ENCODE measurements at places on chromosomes 4 and X.

- DNase-seq, result no peak
Observed at GRCh38 chr4:151302432-151302831, 23.0 kb downstream of the SH3D19 start.

DNA sequence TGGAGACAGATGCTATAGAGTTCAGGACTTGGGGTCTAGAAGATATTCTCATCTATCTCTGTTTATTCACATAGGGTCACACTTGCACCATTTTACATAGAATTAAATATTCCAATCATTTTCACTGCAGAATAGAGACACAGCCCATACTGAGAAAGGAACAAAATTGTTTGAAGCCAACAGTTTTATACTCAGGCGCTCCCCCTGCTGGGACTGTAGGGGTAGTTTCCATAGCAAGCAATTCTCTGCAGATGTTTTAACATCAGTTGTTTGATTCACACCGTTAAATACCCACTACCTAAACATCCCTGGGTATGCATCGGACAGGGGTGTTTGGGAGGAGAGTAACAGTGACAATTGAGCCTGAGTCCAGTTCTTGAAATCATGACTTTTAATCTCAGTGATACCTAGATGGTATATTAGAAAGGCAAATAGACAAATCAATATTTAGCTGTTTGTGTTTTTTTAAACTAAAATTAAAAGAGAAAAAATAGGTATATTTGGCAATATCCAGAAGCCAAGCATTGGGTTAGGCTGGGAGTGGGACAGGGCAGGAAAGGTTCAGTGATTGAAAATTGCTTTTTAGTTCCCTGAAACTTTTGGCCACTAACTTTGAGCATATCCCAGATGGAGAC is 33.8 kb downstream of the LONRF3 start:
- DNase-seq, result peak; percentile 17

DNA sequence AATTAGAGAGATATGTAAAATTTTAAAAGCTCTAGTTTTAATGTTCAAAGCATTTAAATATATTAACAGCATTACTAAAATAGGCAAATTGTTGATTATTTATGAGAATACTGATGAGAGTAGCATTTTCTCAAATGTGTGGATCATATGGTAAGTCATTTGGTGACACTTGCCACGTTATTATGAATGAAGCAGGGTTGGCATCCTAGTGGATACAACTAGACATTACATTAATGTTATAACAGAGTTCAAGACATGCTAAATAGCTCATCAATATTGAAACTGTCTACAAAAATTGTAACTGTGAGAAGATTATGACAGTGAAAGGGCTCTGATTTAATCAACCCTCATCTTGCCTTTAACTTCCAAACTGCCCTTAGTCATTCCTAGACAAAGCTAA is 171.1 kb downstream of the PDGFC start:
- no peak for DNase-seq

- DNase-seq, result no peak
Observed at GRCh38 chrX:19968276-19968675, 22.6 kb downstream of the BCLAF3 start.

- no peak for DNase-seq
Observed at GRCh38 chr4:143391261-143391660, 54.6 kb downstream of the GAB1 start.

- DNase-seq, result no peak
Observed at GRCh38 chrX:153065389-153065788, 6.9 kb upstream of the PNMA6A start.

DNA sequence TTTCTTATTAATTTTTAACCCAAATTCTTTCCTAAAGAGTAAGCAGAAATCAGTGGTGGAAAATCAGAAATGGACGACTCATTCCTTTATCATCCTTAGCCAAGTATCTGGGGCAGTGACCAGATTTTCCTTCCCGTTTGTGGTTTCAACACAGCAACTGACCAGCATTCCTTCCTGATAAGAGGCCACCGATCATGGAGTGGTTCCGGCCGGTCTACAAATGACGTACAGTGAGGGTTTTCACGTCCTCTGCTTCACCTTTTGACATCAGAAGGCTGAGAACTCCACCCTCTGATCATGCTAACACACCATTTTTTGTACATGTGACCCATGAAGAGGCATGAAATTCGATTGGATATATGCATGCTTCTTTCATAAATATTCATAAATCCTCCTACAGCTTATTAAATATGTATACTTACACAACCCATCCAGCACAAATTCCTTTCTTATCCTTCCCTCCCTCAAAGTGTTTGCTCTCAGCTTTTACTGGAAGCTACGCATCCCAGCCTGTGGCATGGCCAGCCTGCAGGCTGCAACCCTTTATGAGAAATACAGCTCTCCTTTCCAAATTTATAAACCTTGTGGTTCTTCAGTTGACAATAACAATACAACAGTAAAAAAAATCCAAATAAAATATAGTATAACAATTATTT is 173.0 kb upstream of the CASK start:
- no peak for DNase-seq

DNA sequence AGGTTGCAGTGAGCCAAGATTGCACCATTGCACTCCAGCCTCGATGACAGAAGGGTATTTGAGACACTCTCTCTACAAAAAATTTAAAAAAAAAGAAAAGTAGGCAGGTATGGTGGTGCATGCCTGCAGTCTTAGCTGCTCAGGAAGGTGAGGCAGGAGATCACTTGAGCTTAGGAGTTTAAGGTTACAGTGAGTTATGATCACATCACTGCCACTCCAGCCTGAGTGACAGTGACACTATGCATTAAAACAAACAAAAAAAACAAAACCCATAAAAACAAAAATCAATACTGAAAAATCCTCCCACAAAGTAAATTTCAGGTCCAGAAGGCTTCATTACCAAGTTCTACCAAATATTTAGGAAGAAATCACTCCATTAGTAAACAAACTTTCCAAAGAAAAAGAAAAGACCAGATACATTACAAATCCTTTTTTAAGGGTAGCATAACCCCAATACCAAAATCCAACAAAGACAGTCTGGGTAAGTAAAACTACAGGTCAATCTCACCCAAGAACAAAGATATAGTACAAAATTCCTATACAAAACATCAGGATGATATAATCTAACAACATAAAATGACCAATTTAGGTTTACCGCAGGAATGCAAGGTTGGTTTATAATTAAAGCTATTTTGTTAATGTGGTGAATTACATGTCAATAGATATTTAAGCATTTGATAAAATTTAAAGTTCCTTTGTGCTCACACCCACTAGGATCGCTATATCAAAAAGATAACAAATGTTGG is 11.7 kb downstream of the NELFA start:
- no peak for DNase-seq
